ENCODE measurements at places on chromosomes 2 and 18.

GRCh38 chr18:8139891-8140406 is 469.3 kb upstream of the RAB12 start:
- DNase-seq, result no peak

DNA sequence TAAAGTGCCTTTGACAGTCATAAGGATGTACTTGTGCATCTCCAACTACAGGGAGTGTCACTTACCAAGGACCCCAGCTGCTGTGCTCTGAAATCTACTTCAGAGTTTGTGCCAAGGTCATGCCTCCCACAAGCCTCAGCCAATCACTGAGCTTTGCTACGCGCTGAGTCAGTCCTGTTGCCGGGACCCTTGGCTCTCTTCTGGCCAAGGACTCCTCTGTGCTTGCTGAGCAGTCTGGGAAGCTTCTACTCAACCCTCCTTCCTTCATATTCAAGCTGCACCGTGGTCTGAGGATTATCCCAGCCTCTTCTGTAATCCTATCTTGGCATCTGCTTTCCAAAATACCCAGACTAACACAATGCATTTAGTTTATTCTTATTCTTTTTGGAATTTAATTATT is 398.9 kb upstream of the FANCL start:
- DNase-seq, result no peak

DNA sequence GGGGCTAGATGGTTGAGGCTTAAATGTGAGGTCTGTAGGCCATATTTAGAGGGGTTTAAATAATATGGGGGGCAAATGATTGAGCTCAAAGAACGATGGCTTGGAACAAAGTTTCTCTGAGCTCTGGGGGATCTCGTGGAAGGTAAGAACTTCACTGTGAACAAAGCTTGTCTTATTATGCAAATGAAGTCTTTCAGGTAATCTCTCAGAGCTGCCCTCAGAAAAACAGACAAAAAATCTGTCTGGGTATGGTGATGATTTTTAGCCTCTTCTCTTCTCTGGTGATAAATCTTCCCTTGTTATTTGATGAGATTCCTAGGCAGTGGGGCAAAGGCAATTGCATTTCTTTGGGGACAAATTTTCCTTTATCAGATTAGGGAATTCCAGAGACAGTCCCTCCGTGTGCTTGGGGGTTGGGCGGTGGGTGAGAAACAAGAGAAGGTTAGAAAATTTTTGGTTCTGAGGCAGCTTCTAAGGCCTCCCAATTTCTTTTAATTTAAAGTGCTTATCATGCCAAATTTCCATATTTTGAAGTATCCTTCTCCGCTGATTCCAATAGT is 760.4 kb downstream of the TSN start:
- no peak for DNase-seq

DNA sequence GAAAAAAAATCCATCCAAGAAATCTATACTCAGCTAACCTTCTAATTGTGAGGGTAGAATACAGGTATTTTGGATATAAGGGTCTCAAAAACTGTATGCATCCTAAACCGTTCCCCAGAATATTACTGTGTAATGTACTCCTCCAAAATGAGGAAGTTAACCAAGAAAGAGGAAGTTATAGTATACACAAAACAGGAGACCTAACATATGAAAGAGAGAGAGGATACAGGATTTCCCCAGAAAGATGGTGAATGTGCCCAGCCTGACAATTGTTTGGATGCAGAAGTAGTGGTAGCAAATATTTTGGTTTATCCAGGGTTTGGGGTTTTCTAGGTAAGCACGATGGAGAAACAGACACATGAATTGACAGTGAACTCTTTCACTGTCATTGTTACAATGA is 50.6 kb downstream of the GALNT3 start:
- DNase-seq, result no peak

GRCh38 chr2:68767031-68767961 is 32.7 kb downstream of the ARHGAP25 start:
- DNase-seq, result peak; percentile 24
